ENCODE measurements at places on chromosomes 2 and 18.

DNA sequence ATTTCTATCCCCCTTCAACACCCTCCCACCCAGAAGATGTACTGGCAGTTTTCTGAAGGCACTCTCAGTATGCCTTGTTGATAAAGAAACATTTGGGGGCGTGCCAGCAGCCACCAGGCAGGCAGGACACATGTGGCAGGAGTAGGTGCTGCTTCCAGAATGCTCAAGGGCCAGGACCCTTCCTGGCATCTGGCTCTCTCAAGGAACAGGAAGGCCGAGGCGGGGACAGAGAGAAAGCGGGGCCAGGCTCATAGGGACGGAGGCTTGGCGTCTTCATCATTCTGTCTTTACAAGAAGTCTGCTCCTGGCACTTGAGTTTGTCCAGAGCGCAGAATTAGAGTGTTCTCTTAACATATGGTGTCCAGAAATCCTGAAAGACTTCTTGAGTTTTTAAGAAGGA lies 121.6 kb downstream of the FAM210A start:
- DNase-seq: no peak

DNA sequence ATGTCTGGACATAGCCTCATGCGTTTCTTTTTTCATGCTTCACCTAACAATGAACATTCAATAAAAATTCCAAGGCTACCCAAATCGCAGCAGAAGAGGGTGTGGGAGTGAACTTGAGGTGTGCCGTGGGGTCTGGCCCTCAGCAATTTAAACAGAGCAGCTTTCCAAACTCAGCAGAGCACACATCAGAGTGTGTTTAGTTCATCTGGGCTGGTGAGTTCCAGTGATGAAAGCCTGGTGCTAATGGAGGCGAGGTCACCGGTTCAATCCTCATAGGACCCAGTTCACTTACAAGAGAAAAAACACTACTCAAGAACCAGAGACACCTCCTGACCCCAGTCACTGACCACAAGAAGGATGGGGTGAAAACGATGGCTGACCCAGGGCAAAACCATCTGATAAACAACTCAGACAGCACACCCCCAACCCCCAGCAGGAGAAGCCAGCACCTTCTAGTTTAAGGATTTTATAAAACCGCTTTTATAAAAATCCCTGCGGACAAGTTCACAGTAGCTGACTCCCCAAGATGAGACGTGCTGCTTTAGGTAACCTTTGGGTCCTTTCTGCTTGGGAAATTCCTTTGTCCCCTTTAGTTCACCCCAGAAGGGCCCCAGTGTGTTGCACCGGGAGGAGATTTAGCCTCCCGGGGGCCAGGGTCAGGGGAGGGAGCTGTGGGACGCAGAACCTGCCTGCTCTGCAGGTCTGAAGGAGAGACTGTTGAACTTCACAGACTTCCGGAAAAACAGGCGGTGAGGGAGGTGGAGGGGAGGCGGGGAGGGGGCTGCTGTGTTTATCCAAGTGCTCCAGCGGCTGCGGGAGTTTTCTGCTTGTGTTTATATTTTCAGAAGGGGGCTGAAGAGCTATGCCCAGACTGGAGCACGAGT lies 152.7 kb upstream of the SOX11 start:
- DNase-seq: no peak

GRCh38 chr18:74836296-74837139 lies 238.8 kb downstream of the ZNF407 start:
- DNase-seq: no peak

DNA sequence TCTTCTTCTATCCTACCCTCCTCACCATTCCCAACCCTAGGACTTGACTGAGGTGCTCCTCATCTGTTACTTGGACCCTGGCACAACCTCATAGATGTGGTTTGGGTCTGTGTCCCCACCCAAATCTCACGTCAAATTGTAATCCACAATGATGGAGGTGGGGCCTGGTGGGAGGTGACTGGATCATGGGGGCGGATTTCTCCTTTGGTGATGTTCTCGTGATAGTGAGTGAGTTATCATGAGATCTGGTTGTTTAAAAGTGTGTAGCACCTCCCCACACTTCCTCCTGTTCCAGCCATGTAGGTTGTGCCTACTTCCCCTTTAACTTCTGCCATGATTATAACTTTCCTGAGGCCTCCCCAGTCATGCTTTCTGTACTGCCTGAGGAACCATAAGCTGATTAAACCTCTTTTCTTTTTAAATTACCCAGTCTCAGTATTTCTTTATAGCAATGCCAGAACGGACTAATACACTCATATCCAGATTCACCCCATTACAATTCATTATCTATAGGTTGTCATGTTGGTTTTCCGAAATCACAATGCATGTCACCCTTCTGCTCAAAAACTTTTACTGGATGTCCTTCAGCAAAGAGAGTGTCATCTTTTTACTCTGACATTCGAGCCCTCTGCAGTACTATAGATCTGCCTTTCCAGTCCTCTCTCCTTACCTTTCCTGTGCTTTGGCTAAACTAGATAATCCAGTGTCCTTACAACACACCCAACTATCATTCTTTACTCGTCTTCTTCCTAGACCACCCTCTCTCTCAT lies 45.7 kb downstream of the APOB start:
- no peak for DNase-seq

DNA sequence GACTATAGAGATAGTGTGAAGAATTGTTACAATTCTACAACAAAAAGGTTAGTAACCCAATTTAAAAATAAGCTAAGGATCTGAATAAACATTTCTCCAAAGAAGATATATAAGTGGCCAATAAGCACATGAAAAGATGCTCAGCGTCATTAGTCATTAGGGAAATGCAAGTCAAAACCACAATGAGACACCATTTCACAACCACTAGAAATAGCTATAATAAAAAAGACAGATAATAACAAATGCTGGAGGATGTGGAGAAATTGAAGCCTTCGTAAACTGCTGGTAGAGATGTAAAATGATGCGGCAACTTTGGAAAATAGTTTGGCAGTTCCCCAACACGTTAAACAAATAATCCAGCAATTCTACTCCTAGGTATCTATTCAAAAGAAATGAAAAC lies 366.5 kb upstream of the POU3F3 start:
- no peak for DNase-seq

DNA sequence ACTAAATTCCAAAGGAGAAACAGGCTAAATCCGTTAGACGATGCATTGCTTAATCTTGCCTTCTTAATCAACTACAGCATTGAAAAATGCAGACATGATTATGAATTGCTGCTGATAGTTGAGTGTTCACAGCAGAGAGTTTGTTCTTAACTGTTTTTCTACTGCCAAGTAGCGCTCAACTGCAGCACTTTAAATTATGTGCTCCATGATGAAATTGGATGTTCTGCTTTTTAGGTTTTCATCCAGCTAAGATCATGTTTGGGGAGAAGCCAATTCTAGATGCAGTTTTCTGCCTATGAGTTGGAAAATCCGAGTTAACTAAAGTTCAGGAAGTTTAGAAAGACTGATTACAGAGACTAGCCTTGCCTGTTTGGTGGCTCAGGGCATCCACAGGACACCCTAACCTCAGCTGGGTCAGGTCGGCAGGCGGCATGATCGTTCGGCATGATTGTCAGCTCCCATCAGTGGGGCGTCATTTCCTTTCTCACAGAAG lies 119.4 kb upstream of the PIEZO2 start:
- no peak for DNase-seq

DNA sequence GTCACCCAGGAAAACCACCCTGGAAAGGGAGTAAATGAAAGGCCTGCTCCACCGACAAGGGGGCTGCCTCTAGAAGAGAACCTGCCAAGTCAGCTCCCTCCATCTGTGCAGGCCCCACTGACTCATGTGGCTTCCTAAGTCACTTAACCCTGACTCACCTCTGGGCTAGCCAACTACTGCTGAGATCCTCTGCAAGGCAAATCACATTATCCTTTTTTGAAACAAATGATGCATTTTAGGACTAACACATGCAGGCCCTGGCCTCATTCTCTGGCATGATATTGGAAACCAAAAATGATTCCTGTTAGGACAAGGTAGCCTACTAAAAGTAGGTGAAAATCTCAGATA lies 474.6 kb downstream of the EPHA4 start:
- no peak for DNase-seq

GRCh38 chr18:51196811-51197660 lies 445 bp downstream of the MEX3C start:
- DNase-seq: no peak

GRCh38 chr2:100427111-100427510 lies 9.6 kb upstream of the CHST10 start:
- DNase-seq: no peak

GRCh38 chr2:221388891-221389290 lies 183.2 kb downstream of the EPHA4 start:
- DNase-seq: no peak

DNA sequence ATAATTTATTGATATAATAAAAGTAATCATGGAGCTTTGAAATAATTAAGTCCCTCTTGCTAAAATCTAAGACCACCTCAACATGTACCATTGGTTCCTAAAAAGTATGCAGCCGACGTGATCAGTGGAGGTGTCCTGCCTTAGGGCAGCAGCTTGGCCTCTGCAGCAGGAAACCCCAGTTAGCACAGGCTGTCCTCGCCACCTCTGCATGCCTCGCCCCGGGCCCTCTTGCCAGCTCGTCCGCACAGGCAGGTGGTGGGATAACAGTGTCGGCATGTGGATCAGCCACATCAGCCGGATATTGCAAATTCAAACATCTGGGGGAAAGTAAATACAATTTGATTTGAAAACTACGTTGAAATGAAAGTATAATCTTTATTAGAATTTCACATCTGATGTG lies 22.9 kb downstream of the COA5 start:
- no peak for DNase-seq

DNA sequence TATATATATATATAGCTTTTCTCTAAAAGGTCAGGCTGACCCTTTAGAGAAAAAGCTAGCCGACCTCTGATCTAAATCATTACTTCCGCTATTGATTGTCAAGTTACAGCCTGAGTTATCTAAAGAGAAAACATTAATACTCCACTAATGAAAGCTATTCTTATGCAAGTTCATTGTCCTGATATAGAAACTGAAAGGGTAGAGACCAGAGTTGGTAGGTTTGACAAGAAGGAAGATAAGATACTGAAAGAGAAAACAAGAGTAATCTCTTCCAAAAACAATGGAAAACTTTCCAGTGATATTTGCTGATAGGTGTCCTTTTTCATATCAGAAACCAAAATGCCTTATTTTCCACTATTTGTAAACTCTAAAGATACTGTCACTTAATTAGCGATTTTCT lies 62.8 kb upstream of the SLC39A10 start:
- DNase-seq: no peak

DNA sequence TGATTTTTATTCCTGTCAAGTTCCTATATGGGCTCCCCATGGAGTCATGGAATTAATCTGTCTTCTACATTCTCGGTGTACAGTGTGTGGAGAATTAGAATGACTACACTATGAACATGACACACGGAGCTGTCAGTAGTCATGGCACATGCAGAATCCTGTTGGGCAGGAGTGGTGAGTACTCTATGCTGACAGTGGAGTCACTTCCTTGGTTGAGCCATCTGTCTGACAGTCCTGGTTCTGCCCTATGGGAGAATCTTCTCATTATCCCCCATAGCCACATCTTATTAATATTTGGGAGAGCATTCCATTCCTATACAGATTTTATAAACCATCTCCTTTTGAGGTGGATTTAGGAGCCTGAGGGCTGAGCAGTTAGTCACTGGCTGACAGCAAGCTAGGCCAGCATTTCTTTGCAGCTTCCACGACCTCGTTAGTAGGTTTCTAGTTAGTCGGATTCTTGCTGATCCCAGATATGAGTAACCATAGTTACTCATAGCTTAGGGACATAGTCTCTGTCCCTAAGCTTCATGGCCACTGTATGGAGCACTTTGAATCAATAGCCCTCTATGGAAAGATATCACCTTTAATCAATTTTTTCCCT lies 90.6 kb downstream of the MDH1 start:
- DNase-seq: no peak

- DNase-seq: no peak
These were observed at the start of gene CIDEA for GRCh38 chr18:12254136-12254819. Gene CIDEA, plus strand, starts transcription at chr18:12254361. Its CDS starts 23 bp downstream, at chr18:12254384.

- DNase-seq: no peak
These were observed 1081.3 kb upstream of the TMEFF2 start for GRCh38 chr2:193276069-193276468.

DNA sequence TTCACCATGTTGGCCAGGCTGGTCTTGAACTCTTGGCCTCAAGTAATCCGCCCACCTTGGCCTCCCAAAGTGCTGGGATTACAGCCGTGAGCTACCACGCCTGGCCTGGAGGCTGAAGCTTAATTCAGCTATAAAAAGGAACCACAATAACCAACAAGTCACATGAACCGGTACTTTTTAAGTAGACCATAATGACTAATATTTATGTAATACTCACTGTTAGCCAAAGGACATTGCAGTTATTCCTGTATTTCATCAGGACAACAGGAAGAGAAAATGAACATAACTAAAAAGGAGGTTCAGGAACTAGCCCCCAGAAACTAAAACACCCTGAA lies 49.0 kb upstream of the TMEM87B start:
- no peak for DNase-seq

GRCh38 chr2:181462033-181462432 lies 4.8 kb downstream of the ITGA4 start:
- DNase-seq: peak; percentile 54

- no peak for DNase-seq
These were observed 209.2 kb downstream of the MYCN start for GRCh38 chr2:16149349-16150243.

GRCh38 chr2:30899516-30900054 lies 92.3 kb upstream of the CAPN13 start:
- DNase-seq: no peak

DNA sequence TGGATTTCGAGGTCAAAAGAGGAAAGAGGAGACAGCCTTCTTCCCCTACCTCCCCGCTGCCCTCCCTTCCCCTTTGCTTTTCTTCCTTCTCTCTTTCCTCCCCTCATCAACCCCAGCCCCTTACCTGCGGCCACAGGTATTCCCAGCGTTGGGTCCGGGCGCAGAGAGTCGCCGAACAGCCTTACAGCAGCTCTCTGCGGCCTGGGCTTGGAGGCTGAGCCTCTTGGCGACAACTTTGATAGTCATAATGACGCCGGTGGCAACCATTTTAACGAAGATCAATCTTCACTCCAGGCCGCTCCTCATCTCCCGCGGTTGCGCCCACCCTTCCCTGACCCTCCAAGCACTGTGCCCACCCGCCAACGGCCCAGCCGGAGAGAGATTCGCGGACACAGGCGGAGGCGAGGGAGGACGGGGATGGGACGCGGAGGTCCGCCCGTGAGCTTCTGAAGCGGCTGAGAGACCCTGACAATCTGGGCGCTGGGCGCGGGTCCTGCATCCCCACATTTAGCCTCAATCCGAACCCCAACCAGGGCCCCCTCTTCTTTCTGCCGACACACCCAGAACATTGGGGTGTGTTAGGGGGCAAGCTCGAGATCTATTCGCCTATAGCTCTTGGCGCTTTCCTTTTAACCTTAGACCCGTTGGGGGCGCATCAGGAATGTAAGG lies 1.5 kb upstream of the EVX2 start:
- no peak for DNase-seq

DNA sequence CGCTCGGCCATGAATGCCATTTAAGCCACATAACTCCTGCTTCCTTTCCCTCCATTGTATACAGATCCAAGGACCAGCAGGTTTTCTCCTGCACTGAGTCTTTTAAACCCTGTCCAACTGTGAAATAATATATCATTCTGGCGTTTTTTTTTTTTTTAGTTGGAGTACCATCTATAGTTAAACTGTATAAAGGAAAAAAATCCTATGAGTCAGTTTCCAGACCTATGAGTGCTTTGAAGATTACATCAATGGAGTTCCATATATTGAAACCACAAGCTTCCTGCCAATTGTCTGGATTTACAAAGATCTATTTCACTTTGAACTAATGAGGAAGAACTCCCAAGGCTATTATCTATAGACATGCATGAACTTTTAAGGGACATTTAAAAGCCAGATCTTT lies 2.4 kb upstream of the MALT1 start:
- DNase-seq: no peak
